ENCODE measurements at places on chromosomes 5 and 9.
A peak's percentile ranks its signal among the peaks of the same experiment; 100 is the strongest.

DNA sequence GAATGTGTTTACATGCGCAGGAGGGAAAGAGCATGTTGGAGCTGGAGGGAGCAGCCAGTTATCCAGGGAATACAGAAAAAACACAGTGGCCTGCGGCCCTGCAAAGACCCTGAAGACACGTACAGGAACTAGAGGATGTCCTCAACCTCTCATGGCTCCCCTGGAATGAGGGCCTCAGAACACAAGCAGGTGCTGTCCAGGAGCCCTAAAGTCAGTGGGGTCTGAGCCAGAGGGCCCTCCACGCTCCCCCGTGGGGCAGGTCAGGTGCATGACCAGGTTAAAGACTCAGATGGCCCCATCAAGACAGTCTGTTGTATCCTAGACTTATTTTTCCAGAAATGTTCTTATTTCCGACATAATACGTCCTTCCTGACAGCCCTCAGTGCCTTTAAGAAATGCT lies 106.9 kb downstream of the ROR2 start:
- H3K4me3 ChIP-seq, result no peak overlapping the region
- H3K4me1 ChIP-seq, result peaks cover 57% of the 10 kb centered on the region
- H3K27ac ChIP-seq, result no peak overlapping the region
- no peaks in the 10 kb centered on the region for H3K36me3 ChIP-seq
- DNase-seq, result no peak
- H3K27me3 ChIP-seq, result no peaks in the 10 kb centered on the region

- no peak for DNase-seq
- peaks cover 14% of the 10 kb centered on the region for H3K4me1 ChIP-seq
- no peak overlapping the region for H3K4me3 ChIP-seq
- H3K27me3 ChIP-seq, result no peaks in the 10 kb centered on the region
- H3K27ac ChIP-seq, result no peak overlapping the region
- H3K36me3 ChIP-seq, result no peaks in the 10 kb centered on the region
Observed at GRCh38 chr5:55594671-55595070, 59.9 kb upstream of the PLPP1 start.

GRCh38 chr5:88251048-88251711 lies 17.5 kb downstream of the TMEM161B start:
- H3K27me3 ChIP-seq, result no peaks in the 10 kb centered on the region
- no peak overlapping the region for H3K4me3 ChIP-seq
- H3K4me1 ChIP-seq, result peaks cover 77% of the 10 kb centered on the region
- peaks cover 3% of the 10 kb centered on the region for H3K36me3 ChIP-seq
- H3K27ac ChIP-seq, result 0 out of 2 replicates have a peak overlapping the region, but pooled peaks have one; percentile 55

DNA sequence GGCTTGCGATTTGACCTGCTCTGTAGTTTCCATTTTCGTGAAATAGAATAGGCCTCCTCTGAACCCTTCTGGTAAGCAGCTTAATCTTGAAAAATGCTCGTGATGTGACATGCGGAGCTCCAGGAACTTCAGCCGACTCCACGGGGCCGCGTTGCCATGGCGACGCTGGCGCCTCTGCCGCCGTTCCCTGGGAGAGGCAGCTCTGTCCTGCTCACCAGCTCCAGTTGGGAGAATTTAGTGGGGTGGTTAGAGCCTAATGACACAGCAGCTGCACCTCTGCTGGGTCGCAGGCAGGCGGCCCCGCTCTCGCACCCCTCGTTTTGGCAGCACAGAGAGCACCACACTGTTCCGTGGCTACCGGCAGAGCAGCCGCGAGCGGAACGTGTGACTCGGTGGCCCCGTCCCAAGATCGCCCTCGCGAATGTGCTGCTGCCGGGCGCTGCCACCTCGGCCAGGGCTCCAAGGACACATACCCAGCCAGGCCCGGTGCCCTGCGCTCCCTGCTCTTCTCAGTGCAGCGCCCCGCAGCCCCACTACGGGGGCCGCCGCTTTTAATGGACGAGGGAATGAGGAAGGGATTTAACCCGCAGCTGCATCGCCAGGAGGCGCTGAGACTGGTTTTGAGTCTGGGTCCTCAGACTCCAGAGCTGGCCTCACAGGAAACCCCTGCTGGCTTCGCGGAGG lies 131.2 kb upstream of the LMX1B start:
- DNase-seq, result peak; percentile 64
- H3K4me3 ChIP-seq, result peak overlapping the region; percentile 60
- H3K27me3 ChIP-seq, result no peaks in the 10 kb centered on the region
- H3K27ac ChIP-seq, result no peak overlapping the region

GRCh38 chr5:136474466-136474865 lies 109.1 kb upstream of the TRPC7 start:
- no peaks in the 10 kb centered on the region for H3K27me3 ChIP-seq
- DNase-seq, result no peak
- peaks cover 21% of the 10 kb centered on the region for H3K4me1 ChIP-seq
- H3K27ac ChIP-seq, result no peak overlapping the region
- H3K4me3 ChIP-seq, result no peak overlapping the region
- H3K36me3 ChIP-seq, result peaks cover 74% of the 10 kb centered on the region

DNA sequence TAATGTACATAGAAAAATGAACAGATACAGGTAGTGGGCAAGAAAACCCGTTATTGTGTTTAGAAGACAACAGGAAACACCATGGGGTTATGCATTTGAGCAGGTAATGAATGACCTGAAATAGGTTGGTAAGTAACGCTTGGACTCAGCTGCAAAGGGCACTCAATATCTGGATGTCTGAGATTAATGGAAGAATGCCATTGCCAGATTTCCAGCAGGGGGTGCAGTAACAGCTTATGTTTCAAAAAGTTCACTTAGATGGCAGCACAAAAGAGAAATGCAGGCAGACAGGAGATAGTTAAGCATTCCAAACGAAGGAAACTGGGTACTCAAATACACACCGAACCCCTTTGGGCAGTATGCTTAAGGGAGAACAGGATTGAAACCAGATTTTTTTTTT lies 285.5 kb upstream of the VLDLR start:
- H3K27me3 ChIP-seq, result no peaks in the 10 kb centered on the region
- 0 out of 2 replicates have a peak, but pooled peaks cover 3% of the 10 kb centered on the region for H3K36me3 ChIP-seq
- no peak overlapping the region for H3K27ac ChIP-seq
- no peak overlapping the region for H3K4me3 ChIP-seq
- DNase-seq, result no peak

DNA sequence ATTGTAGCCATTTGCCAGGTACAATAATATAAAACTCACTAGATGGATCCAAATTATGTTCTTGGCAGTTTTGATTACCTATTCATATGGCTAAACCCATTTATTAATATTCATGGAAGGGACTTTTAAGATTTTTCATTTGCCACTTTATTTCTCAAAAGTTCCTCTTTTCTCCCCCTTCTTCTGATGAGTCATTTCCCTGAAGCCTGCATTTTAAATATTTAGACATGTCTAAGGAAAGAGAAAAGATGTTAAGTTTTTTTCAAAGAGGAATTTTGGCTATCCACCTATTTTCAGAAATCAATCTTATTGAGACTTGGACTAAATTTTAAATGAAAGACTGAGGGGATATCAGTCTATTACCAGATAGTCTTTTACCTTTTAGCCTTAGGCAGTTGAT lies 1189.4 kb downstream of the EFNA5 start:
- H3K27me3 ChIP-seq, result no peaks in the 10 kb centered on the region
- no peak overlapping the region for H3K27ac ChIP-seq
- no peaks in the 10 kb centered on the region for H3K36me3 ChIP-seq
- H3K4me1 ChIP-seq, result 0 out of 2 replicates have a peak, but pooled peaks cover 3% of the 10 kb centered on the region
- DNase-seq, result no peak

GRCh38 chr5:157351802-157352092 lies 85.8 kb downstream of the CYFIP2 start:
- H3K27me3 ChIP-seq, result no peaks in the 10 kb centered on the region
- no peak overlapping the region for H3K4me3 ChIP-seq
- DNase-seq, result no peak
- H3K36me3 ChIP-seq, result 0 out of 2 replicates have a peak, but pooled peaks cover 5% of the 10 kb centered on the region
- no peak overlapping the region for H3K27ac ChIP-seq
- peaks cover 2% of the 10 kb centered on the region for H3K4me1 ChIP-seq

GRCh38 chr5:74977471-74977870 lies 74.9 kb downstream of the GCNT4 start:
- 0 out of 2 replicates have a peak overlapping the region, but pooled peaks have one; percentile 15 for H3K27ac ChIP-seq
- no peaks in the 10 kb centered on the region for H3K27me3 ChIP-seq

DNA sequence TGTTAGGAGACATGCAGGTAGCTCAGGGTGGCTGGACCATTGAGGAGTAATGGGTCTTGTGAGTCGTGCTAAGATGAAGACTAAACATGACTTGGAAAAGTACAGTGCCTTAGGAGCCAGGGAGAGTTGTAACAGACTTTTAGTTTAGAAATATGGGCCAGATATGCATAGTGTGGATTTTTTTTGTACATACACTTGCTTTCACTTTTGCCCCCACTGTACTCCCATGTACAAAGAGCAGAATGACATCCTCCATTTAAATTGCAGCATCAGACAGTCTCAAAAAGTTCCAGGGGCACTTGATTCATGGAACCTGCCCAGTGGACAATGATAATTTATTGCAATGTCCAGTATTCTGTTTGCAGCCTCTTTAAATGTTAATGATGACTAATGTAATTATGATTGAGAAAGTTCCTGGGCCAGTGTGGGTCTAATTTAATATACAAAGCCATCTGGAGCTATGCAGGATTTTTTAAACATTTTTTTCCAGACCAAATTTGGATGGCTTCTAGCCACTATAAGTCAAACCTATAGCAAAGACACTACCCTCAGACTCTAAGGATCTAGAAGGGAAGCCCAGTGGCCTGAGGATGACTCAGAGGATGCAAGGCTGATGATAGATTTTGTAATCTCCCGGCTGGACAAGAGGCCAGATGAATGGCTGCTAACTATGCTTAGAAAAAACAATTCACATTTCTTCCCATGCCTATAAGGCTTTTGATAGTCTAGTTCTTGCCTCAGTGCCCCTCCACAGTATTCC lies 80.1 kb downstream of the TRPC7 start:
- H3K27me3 ChIP-seq, result peaks cover 19% of the 10 kb centered on the region
- H3K4me1 ChIP-seq, result no peaks in the 10 kb centered on the region
- DNase-seq, result no peak
- peaks cover 15% of the 10 kb centered on the region for H3K36me3 ChIP-seq

GRCh38 chr9:123712399-123712798 lies 217.5 kb downstream of the DENND1A start:
- no peak for DNase-seq
- no peak overlapping the region for H3K4me3 ChIP-seq
- H3K36me3 ChIP-seq, result no peaks in the 10 kb centered on the region
- H3K27ac ChIP-seq, result no peak overlapping the region
- peaks cover 9% of the 10 kb centered on the region for H3K4me1 ChIP-seq

GRCh38 chr5:147712598-147712997 lies 69.9 kb downstream of the JAKMIP2 start:
- DNase-seq, result no peak
- H3K4me1 ChIP-seq, result peaks cover 17% of the 10 kb centered on the region
- H3K36me3 ChIP-seq, result no peaks in the 10 kb centered on the region
- no peaks in the 10 kb centered on the region for H3K27me3 ChIP-seq
- no peak overlapping the region for H3K4me3 ChIP-seq

DNA sequence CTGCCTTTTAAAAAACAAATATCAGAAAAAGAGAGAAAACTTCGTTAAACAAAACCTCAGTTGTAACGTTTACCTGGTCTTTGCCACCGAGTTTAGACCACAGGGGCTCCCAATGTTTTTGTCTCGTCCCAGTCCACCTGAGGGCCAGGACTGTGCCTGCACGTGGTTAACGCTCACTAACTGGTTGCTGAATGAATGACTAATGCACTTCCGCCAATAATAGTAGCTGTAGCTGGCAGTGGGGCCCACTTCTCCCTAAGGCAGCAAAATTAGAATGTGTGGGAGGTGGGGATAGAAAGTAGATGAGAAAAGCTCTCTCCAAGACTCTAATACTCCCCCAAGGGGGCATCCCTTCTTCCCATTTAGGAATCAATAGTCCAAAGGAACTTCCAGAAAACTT lies 29.1 kb upstream of the MED27 start:
- no peak overlapping the region for H3K4me3 ChIP-seq
- DNase-seq, result no peak
- peaks cover 11% of the 10 kb centered on the region for H3K4me1 ChIP-seq
- H3K36me3 ChIP-seq, result no peaks in the 10 kb centered on the region

DNA sequence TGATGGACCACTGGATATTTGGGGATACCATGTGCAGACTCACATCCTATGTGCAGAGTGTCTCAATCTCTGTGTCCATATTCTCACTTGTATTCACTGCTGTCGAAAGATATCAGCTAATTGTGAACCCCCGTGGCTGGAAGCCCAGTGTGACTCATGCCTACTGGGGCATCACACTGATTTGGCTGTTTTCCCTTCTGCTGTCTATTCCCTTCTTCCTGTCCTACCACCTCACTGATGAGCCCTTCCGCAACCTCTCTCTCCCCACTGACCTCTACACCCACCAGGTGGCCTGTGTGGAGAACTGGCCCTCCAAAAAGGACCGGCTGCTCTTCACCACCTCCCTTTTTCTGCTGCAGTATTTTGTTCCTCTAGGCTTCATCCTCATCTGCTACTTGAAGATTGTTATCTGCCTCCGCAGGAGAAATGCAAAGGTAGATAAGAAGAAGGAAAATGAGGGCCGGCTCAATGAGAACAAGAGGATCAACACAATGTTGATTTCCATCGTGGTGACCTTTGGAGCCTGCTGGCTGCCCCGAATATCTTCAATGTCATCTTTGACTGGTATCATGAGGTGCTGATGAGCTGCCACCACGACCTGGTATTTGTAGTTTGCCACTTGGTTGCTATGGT lies 54.5 kb upstream of the HNRNPA0 start:
- DNase-seq, result no peak
- H3K36me3 ChIP-seq, result no peaks in the 10 kb centered on the region
- no peak overlapping the region for H3K27ac ChIP-seq
- H3K27me3 ChIP-seq, result no peaks in the 10 kb centered on the region

DNA sequence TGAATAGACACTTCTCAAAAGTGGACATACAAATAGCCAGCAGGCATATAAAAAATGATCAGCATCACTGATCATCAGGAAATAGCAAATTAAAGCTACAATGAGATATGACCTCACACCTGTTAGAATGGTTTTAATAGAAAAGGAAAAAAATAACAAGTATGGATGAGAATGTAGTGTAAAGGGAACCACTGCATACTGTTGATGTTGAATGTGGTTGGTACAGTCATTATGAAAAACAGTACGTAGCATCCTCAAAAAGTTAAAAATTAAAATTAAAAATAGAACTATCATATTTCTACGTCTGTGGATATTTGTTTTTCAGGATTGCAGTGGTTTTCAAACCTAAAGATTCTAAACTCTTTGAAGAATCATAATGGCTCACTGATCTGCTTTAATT lies 215.1 kb upstream of the NREP start:
- no peak overlapping the region for H3K27ac ChIP-seq
- H3K4me1 ChIP-seq, result no peaks in the 10 kb centered on the region
- H3K27me3 ChIP-seq, result no peaks in the 10 kb centered on the region
- H3K36me3 ChIP-seq, result no peaks in the 10 kb centered on the region

Data from WTC11 (cell line).